ENCODE measurements at places on chromosomes 12 and 14.
A peak's percentile ranks its signal among the peaks of the same experiment; 100 is the strongest.

GRCh38 chr12:122729583-122730214 lies 945 bp downstream of the HCAR1 start:
- DNase-seq, result no peak

- DNase-seq, result no peak
These were observed 39.9 kb upstream of the DHRS7 start for GRCh38 chr14:60204843-60205774.

GRCh38 chr12:69684466-69684865 lies 14.6 kb downstream of the BEST3 start:
- no peak for DNase-seq

DNA sequence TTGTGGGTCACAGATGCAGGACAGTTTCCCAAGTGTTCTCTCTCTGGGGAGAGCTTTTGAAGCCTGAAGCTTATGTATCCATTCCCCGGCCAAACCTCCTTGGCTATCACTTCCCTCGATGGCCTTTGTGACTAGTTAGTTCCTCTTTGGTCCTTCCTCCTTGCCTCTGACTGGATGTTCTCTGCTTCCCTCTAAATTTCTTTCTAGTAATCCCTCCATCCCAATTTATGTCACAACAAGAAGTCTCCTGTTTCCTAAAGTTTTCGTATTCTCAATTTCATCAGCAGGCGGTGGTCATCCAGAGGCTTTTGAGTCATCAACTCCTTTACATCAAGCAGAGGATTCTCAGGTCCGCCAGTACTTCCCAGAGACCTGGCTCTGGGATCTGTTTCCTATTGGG lies 27.5 kb downstream of the A2ML1 start:
- DNase-seq, result no peak

GRCh38 chr12:108975024-108975593 lies 45.8 kb downstream of the SVOP start:
- no peak for DNase-seq

DNA sequence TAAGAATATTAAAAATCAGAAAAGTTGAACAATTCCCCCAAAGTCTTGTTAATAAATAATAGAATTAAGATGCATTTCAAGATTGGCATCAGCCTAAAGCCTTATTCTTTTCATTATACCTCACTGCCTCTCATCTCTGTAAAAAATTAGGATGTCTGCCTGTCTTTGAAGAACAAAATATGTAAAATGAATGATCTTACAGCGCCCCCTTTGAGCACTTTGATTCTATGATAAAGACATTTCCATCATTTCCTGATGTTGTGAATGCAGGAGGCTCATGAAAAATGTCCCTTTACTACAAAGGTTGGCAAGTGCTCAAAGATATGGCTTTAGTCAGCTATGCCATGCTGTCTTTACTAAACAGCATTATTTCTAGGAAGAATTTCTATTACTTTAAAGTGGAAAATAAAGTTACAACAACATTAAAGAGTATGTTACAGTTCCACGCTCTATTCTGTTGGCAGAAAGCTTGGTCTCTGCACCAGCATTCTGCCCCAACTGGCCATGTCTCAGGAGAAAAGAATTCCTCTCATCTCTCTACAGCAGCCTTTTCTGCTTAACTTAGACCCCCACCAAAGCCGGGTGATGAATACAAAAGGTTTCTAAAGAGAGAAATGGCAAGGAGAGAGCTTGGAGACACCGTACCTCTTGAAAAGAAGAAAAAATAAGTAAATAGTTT lies 95.1 kb downstream of the LLPH start:
- peak; percentile 21 for DNase-seq

- DNase-seq, result no peak
These were observed 69.6 kb downstream of the ITPK1 start for GRCh38 chr14:93045965-93046704.

GRCh38 chr12:91937009-91937408 lies 208.6 kb downstream of the BTG1 start:
- no peak for DNase-seq

GRCh38 chr14:24264298-24264697 lies 1.3 kb upstream of the TGM1 start:
- DNase-seq, result no peak

- DNase-seq, result no peak
These were observed 1.7 kb downstream of the M6PR start for GRCh38 chr12:8947737-8948136.

GRCh38 chr14:37063467-37064240 lies 108.8 kb downstream of the SLC25A21 start:
- no peak for DNase-seq

GRCh38 chr14:104425171-104425681 lies 154.3 kb upstream of the C14orf180 start:
- DNase-seq, result no peak

- no peak for DNase-seq
These were observed 5.0 kb upstream of the MEG3 start for GRCh38 chr14:100820957-100821356.

DNA sequence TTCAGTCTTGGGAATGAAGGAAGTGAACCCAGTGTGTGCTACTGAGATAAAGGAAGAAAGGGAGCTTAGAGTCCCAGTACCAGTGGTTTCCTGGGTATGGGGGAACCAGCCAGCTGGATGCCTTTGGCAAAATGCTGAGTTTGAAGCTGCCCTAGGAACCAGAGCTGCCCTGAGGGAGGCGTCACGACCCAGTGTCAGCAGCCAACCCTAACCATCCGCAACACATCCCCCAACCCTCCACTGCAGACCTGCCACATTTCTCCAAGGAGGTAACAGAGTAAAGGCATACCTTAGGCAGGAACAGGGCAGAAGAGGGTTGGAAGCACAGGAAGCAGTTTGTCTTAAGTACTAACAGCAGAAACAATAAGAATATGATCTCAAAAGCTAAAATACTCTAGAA lies 28.6 kb downstream of the PRDM4 start:
- no peak for DNase-seq

DNA sequence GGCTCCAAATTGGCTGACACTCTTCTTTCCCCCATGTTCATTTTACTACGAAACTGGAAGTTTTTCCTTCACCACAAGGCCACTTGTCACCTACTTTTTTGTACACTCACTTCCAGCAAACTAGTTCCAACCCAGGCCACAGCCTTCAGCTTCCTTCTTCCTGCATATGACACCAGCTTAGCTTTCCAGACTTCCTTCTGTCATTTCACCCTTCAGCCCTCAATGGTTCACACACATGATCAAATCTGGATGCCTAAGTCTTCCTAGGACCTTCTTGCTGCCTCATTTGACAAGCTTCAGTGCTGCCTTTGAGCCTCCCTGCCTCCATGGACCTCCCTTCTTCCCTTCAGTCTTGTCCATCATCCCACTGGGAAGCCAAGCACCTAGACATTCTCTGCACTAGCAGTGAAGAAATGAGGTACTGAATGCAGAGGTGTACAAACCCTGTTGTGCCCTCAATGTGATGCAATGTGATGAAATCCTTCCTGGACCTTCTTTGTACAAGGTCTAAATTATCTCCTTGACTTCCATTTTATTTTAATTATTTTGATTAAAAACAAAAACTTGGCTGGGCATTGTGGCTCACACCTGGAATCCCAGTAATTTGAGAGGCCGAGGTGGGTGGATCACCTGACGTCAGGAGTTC lies 4.3 kb upstream of the REC8 start:
- DNase-seq, result no peak

DNA sequence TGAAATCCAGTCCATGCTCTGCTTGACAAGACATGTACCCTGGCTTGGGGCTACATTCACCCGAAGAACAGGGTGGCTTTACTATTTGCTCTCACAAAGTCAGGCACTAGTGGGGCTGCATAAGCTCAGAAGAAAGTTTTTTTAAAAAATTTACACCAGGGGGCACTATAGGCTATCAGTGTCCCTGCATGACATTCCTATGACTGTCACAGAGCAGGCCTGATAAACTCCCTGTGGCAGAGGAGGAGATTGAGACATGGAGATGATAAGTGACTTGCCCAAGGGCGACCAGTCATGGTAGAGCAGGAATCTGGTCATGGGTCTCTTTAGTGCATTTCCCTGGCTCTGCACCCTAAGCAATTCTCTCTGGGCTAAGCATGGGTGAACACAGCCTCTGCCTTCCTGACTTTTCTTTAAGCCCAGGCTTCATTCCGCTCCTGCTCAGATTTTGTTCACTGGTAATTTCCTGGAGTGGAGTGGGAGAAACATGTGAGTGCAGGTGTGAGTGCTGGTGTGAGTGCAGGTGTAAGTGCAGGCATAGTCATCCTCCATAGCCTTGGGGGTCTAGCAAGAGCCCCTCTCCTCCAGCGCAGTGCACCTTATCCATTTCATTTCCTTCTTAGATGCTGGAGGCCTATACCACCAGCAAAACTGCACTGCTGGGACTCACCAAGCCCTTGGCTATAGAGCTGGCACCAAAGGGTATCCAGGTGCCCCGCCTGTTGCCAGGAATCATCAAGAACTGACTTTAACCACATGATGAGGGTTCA lies 91.6 kb downstream of the DHRS2 start:
- peak; percentile 17 for DNase-seq

- DNase-seq, result no peak
These were observed 8.4 kb downstream of the HOXC8 start for GRCh38 chr12:54017027-54017788.

DNA sequence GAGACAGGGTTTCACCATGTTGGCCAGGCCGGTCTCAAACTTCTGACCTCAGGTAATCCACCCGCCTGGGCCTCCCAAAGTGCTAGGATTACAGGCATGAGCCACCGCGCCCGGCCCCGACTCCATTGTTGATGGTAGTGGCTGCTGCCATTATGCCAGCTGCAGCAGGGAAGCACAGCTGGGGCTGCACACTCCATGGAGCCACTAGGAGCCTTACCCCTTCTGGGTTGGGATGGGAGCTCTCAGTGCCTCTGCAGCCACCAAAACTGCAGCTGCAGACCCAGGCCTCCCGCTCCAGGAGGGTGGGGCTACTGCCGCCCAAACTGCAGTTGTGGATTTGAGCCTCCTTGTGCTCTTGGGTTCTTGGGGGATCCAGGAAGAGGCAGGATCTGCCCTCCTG lies 25.9 kb downstream of the TCHP start:
- no peak for DNase-seq

DNA sequence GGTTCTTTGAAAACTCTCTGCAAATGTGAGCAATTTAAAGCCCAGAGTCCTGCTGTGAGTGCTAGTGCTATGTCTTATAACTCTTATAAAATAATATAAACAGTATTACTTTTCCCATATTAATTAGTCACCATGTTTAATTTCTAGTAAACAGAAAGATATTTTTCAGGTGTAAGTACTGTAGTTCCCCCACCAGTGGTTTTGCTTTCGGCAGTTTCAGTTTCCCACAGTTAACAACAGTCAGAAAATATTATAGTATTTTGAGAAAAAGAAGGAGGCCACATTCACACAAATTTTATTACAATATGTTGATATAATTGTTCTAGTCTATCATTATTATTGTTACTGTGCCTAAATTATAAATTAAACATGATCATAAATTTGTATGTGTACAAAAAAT lies 800.5 kb downstream of the LRFN5 start:
- DNase-seq, result no peak

DNA sequence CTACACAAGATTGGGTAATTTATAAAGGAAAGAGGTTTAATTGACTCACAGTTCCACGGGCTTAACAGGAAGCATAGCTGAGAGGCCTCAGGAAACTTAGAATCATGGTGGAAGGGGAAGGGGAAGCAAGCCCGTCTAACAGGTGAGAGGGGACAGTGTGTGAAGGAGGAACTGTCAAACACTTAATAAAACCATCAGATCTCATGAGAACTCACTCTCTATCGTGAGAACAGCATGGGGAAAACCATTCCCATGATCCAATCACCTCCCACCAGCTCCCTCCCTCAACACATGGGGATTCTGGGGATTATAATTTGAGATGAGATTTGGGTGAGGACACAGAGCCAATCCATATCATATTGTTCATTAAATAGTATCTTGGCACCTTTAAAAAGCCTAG lies 56.1 kb downstream of the EPS8 start:
- no peak for DNase-seq

GRCh38 chr12:27785882-27786570 lies 6.0 kb upstream of the MANSC4 start:
- no peak for DNase-seq

DNA sequence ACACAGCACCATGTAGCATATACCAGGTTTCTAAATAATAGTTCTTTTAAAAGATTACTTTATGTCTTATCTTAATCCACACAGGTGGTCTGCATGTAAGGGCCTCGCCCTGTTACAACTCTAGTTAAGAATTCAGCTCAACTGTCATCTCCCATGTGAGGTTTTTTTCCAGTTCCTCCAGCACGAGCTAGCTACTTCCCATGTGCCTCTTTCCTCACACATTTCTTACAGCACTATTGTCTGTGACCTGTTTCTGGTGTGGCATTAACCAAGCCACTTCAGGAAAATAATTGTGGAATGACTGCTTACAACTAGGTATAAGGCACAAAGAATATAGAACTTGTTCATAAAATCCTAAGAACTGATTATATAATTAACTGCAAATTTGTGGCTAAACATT lies 65.5 kb downstream of the SH2B3 start:
- DNase-seq, result no peak

GRCh38 chr12:88952562-88952942 lies 372.3 kb upstream of the KITLG start:
- no peak for DNase-seq

GRCh38 chr14:105053421-105053820 lies 11.8 kb downstream of the GPR132 start:
- DNase-seq, result no peak

GRCh38 chr14:41597647-41598046 lies 9.0 kb upstream of the LRFN5 start:
- DNase-seq, result no peak

- DNase-seq, result no peak
These were observed 69.8 kb downstream of the OSBPL8 start for GRCh38 chr12:76489737-76490136.

DNA sequence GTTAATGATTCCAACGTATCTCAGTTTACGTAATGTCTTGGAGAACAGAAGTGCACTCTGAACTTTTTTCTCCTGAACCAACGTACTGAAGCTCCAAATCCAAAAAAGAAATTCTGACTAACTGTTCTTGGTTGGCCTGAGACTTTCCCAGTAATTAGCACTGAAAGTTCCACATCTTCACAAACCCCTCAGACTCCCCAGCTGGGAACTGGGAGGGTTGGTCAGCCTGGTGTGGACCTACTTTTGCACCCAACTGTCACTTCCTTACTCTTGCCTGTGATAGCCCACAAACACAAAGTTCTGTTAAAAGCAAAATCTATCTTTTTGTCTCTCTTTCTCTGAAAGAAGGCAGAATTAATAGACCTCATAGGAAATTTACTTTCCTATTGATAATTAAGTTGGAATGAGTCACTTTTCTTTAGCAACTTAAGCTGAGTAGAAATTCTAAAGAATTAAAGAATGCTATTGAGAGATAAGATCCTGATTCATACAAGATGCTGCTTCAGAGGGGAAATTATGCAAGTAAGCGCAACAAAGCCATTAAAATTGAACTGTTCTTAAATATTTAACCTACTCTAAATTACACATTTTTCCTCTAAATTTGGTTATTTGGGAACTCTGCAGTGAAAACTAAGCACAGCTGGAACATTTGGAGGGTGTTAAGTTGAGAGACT lies 155.0 kb downstream of the EPS8 start:
- no peak for DNase-seq

DNA sequence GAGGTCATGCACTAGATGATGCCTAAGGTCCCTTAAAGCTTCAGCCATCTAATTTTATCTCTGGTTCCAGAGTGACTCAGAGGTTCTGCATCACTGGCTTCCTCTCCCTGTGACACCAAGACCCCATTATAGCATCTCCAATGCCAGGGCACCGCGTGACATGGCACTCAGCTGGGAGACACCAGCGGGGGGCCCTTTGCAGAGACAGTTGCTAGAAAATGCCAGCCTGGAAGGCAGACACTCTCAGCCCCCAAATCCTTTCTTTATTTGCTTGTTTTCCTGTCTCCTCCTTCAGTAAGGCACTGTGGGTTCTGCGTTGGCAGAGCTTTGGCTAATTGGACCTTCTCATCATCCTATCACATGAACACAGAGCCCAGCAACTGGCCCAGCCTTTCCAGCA lies 123.5 kb upstream of the VRK1 start:
- DNase-seq, result no peak

Measured in CD8-positive, alpha-beta T cell (primary cell).